Activated naive CD4-positive, alpha-beta T cell treated with Interleukin-2 at 50 U/mL for 16 hours (primary cell): ENCODE measurements at places on chromosomes 1 and 21.

- no peak for DNase-seq
These were observed 258.6 kb downstream of the NPHP4 start for GRCh38 chr1:5733596-5733995.

- no peak for DNase-seq
These were observed 8.1 kb upstream of the NCF2 start for GRCh38 chr1:183598386-183598785.

DNA sequence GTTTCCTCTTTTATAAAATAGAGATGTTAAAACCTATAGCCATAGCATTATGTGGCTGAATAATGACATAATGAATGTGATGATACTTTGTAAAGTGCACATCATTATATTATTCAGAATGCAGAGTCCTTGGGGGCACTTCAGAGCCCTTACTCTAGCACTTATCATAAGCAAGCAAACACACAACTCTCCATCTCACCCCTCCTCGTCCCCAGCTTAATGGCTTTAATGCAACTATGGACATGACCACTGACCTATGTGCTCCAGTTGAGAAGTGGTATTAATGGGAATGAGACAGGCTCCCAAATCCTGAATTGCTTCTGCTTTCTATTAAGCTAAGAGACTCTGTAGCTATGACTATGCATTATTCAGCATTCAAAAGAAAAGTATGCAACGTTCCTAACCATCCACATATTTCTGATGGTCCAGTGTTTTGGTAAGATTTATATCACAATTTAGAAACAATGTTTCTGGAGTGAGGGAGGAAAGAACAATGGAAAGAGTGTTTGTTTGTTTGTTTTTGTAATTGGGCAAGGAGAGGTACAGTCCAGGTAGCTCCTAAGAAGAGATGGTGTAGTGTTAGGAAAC is 194.0 kb upstream of the PLXNA2 start:
- DNase-seq, result no peak

DNA sequence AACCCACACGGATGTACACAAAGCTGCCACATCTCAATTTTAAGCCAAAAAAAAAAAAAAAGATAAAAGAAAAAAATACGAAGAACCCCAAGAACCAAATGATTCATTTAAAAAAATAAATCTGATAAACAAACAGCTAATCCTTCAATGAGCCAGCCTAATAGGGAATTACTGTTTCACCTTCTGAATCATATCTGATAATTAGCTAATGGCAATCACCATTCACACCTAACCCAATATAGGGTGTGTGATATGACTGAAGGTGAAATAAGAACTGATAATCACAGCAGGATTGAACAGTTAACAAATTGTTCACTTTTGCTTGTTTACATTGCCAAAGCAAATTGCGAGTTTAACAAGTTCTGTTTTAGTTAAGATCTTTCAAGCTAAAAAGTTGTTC is 61.4 kb downstream of the LAMC2 start:
- DNase-seq, result no peak

DNA sequence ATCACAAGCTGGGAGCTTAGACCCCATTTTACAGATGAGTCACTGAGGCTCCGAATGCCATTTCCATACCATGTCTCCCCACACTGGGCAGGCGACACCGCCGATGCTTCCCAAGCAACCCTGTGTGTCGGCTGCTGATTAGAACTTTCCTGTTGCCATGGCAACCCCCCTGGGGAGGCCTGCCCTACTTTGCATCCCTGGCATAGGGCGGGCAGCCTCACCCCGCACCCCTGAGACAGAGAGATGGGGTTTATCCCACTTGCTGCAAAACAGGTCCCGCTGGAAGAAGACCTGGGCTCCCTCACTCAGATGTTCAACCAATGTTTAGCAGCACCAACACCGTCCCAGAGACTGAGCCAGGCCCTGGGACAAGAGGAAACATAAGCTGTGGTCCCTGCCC is 81.5 kb downstream of the CAMK2N1 start:
- DNase-seq, result no peak

GRCh38 chr1:92989936-92990583 is 28.8 kb upstream of the DIPK1A start:
- no peak for DNase-seq

DNA sequence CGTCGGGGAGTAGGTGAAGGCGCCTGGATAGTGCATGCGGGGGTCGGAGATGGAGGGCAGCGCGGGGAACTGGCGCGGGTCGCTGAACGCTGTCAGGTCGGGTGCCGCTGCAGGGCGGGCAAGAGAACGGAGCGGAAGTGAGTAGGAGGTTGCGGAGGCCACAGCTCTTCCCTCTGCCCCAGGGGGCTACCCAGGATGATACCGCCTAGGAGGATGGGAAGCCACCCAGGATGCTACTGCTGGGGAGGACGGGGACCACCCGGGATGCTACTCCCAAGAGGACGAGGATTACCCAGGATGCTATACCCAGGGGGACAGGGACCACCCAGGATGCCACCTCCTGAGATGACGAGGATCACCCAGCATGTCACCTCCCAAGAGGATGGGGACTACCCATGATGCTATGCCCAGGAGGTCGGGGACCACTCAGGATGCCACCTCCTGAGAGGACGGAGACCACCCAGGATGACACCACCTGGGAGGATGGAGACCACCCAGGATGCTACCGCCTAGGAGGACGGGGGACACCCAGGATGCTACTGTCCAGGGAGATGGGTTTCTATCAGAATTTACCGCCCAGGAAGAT is 123.8 kb downstream of the CLIC6 start:
- no peak for DNase-seq

- DNase-seq, result no peak
These were observed 4.0 kb upstream of the IFI16 start for GRCh38 chr1:159005676-159006075.

DNA sequence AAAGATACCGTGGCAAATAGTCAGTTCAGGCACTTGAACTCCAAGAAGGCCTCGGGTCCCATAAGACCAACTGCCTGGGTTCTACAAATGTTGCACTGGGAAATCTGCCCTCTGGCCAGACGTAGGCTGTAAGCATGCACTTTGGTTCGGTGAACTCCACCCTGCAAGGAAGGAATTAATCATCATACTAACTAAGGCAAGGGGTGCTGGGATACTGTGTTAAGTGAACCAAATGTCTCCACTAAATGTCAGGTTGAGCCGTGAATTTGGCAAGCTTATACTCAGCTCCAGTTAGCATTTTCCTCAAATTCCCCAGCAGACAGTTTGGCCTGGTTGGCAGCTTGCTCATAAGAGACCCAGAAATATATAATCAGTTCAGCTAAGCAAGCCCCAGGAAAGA is 385.9 kb downstream of the GPATCH2 start:
- DNase-seq, result no peak

DNA sequence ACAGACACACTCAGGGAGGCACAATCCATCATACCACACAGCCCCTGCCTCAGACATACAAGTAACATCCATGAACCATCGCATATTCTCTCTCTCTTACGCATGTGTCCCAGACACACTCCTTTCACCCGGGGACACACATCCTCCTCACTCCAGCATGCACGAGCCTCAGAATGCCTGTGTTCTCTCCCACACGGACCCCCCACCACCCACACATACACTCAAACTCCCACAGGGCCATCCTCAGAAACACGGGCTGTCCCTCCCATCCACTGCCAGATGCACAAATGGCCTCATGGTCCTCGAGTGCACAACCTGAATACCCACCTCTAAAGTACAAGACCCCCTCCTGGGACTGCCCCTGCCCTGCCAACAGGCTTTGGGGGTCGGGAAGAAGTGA is 2.2 kb upstream of the C1QC start:
- DNase-seq, result no peak

- no peak for DNase-seq
These were observed 198.9 kb upstream of the PTGFR start for GRCh38 chr1:78291872-78292271.

- no peak for DNase-seq
These were observed 31.7 kb downstream of the COQ8A start for GRCh38 chr1:226971765-226972164.

DNA sequence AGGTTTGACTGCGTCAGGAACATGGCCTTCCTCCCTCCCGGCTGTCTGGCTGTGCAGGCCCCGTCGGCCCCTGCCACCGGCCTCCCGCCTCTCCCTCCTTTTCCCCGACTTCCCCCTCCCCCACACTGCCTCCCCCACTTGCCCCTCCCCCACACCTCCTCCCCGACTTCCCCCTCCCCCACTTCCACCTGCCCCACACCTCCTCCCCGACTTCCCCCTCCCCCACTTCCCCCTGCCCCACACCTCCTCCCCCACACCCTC is 52.6 kb downstream of the SLC19A1 start:
- no peak for DNase-seq

- DNase-seq, result no peak
These were observed 66.8 kb downstream of the TBCE start for GRCh38 chr1:235434001-235434400.

DNA sequence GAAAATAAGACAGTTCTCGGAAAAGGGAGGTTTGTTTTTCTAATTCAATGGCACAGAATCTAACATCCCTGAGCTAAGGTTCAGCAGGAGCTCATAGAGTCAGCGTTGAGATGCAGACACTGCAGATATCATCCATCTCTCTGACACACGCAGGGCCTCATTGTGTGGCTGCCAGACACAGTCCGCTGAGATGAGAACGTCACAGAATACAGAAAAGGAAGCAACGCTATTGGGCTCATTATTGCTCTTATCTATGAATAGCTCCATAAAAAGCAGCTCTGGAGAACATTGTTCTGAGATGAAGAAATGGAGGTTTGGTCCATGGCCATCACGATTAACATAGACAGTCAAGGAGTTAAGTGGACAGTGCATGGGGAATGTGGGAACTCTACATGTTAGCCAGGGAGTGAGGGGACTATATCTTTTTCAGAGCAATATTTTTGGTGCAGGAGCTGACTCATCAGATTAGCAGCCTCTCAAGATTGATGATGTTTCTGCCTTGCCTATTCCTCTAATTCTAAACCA is 771.6 kb upstream of the CXADR start:
- DNase-seq, result no peak

GRCh38 chr1:201676197-201676596 is 137.3 kb downstream of the NAV1 start:
- DNase-seq, result no peak

DNA sequence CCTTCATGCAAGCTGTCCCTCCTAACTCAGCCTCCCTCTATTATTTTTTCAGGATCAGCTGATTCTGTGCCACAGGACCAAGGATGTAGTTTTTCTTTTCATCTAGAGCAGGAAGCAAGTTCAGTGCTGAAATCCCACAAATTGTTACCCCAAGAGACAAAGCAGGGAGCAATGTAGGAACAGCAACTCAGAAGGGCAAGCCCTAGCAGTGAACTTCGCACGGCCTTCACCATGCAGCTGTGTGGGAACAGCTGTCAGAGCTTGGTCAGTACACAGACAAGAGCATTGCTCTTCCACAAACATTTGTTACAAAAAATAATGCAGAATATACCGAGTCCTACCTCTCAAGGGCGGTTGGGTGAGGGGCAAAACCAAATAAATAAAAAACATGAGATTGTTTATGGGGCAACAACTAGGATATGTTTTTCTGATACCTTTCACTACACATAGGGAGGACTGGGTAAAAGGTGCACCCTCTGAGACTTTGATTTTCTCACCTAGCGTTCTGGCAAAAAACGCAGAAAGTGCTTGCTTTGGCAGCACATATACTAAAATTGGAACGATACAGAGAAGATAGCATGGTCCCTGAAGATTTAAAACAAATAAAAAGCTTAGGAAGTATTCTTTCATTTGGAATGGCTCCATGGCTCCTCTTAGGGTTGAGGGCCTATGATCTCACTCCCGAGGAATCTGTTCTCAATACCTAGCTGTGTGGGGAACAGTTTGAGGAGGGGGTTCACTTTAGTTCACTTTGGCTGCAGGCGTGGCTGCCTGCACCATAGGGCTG is 37.1 kb upstream of the ANGPTL7 start:
- DNase-seq, result no peak

GRCh38 chr1:109530457-109531087 is 9.1 kb upstream of the GPR61 start:
- no peak for DNase-seq

GRCh38 chr21:33063907-33064622 is 5.9 kb upstream of the OLIG1 start:
- DNase-seq, result no peak
